ENCODE measurements at places on chromosomes 13 and 19. TPM values are rescaled to one million over a fixed set of nuclear protein-coding genes. Genes with fewer than 3 reads are reported as not detected.

The EPS8L1 gene
- total RNA-seq = 2.9 TPM

The ATP8B3 gene
- 0.20 TPM for total RNA-seq

The TEX26 gene
- total RNA-seq = not detected

The PPP1R12C gene
- 195 TPM for total RNA-seq

The SLITRK6 gene
- total RNA-seq = 0.07 TPM

The C13orf42 gene
- not detected for total RNA-seq

The FCER2 gene
- total RNA-seq = not detected

The ZSCAN4 gene
- total RNA-seq = not detected

DNA sequence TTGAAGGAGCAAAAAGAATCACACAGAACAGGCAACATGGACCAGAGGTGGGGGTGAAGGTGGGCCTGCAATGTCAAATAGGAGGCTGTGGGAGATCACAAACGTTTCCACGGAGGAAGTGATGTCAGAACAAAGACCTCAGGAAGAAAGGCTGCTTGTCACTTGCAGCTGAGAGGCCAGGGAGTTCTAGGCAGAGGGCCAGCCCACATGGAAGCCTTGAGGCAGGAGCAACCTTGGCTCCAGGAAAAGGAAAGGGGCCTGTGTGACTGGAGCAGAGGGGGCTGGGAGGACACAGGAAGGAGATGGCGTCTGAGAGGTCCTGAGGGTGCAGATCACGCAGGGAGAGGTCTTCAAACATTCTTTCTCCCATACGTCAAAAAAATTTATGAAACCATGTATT, 16.3 kb downstream of the ZNF160 start:
- H3K27me3 ChIP-seq = no peaks in the 10 kb centered on the region
- DNase-seq = peak; percentile 81
- peak overlapping the region; percentile 66 for H3K27ac ChIP-seq
- no peak overlapping the region for H3K4me3 ChIP-seq
- H3K36me3 ChIP-seq = peaks cover 29% of the 10 kb centered on the region

- H3K27me3 ChIP-seq = no peaks in the 10 kb centered on the region
- no peaks in the 10 kb centered on the region for H3K4me1 ChIP-seq
- no peak overlapping the region for H3K4me3 ChIP-seq
- DNase-seq = no peak
- no peak overlapping the region for H3K27ac ChIP-seq
- no peaks in the 10 kb centered on the region for H3K36me3 ChIP-seq
Measured at GRCh38 chr13:41212881-41213280, 18.5 kb upstream of the KBTBD7 start.

- no peak for DNase-seq
- H3K36me3 ChIP-seq = no peaks in the 10 kb centered on the region
- no peaks in the 10 kb centered on the region for H3K4me1 ChIP-seq
- H3K27me3 ChIP-seq = no peaks in the 10 kb centered on the region
Measured at GRCh38 chr19:22326219-22326618, 40.0 kb downstream of the ZNF729 start.

DNA sequence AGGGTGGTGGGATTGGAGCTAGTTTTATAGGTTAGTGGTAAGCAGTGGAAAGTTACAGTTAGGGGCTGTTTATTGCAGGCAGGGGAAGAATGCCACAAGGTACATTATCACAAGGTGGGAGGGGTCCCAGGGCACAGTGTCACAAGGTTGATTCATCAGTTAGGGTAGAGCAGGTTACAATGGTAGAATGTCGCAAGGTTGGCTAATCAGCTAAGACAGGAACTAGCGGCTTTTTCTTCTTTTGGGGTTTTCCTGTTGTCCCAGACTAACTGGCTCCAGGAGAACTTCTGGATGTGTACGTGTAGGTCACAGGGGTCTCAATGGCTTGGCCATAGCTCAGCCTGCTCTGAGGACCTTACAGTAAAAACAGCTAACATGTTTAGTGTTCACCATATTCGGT, 1221.1 kb downstream of the SLITRK1 start:
- H3K4me3 ChIP-seq = no peak overlapping the region
- H3K4me1 ChIP-seq = no peaks in the 10 kb centered on the region
- DNase-seq = no peak
- no peaks in the 10 kb centered on the region for H3K36me3 ChIP-seq

DNA sequence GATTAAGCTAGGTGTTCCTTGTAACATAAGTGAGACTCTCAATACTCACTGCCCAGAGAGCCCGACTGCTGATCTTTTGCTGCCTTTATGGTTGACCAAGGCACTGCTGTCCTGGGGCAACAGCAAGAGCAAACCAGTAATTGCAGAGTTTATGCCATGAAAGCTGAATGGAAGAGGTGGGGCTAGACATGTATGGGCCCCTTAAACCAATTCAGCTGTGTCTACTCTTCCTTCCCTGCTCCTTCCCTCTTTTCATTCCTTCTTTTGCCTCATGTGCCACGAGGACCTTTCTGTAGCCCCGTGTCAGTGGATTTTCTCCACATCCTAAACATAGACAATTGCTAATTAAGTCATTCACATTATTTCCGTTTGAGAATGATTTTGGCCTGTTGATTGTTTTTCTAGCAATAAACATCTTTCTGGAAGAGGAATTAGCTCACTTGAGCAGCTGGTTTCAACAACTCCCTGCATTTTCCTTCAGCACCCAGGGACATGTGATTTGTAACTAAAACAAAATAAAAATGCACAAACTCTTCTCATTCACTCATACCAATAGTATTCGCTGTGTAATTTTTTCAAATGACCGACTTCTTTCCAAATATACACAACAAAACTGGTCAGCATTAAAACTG, 40.5 kb downstream of the RAP2A start:
- peaks cover 22% of the 10 kb centered on the region for H3K4me1 ChIP-seq
- DNase-seq = no peak
- H3K4me3 ChIP-seq = no peak overlapping the region
- H3K27ac ChIP-seq = no peak overlapping the region

- peaks cover 5% of the 10 kb centered on the region for H3K36me3 ChIP-seq
- no peak overlapping the region for H3K27ac ChIP-seq
- DNase-seq = no peak
- peak overlapping the region; percentile 76 for H3K4me3 ChIP-seq
- H3K4me1 ChIP-seq = peaks cover 15% of the 10 kb centered on the region
Measured at GRCh38 chr19:51903192-51903591, 1.6 kb downstream of the ZNF649 start.

DNA sequence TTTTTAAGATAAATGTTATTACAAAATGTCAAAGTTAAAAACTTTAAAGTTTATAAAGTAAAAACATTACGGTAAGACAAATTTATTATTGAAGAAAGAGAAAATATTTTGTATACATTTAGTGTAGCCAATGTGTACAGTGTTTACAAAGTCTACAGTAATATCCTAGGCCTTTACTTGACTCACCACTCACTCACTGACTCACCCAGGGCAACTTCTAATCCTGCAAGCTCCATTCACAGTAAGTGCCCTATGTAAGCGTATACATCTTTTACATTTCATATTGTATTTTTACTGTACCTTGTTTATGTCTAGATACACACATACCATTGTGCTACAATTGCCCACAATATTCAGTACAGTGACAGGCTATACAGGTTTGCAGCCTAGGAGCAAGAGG, 448.2 kb downstream of the KCTD12 start:
- no peaks in the 10 kb centered on the region for H3K36me3 ChIP-seq
- no peaks in the 10 kb centered on the region for H3K27me3 ChIP-seq
- H3K4me3 ChIP-seq = no peak overlapping the region
- H3K27ac ChIP-seq = no peak overlapping the region
- DNase-seq = no peak

GRCh38 chr19:49875857-49876421, 1.2 kb downstream of the AKT1S1 start:
- H3K27ac ChIP-seq = peak overlapping the region; percentile 96
- H3K4me1 ChIP-seq = peaks cover 26% of the 10 kb centered on the region
- no peaks in the 10 kb centered on the region for H3K27me3 ChIP-seq
- peak; percentile 69 for DNase-seq

DNA sequence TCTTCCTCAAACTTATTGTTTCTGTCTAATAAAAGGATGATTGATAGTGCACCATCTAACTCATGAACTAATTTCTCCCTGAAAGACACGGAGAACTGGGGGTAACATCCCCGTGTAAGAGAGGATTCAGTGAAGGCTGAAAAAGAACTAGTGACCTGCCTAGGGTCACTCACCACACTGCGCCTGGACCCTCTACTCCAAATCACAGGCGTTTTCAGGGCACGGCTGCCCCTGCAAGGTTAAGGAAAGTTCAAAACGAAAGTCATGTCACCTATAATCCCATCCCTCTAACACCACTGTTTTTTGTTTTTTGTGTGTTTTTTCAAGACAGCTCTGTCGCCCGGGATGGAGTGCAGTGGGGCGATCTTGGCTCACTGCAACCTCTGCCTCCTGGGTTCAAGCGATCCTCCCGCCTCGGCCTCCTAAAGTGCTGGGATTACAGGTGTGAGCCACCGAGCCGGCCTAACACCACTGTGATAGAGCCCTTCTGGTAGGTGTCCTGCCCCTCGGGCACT, 8.7 kb downstream of the URAD start:
- peaks cover 94% of the 10 kb centered on the region for H3K27me3 ChIP-seq
- no peaks in the 10 kb centered on the region for H3K36me3 ChIP-seq
- DNase-seq = no peak
- no peak overlapping the region for H3K4me3 ChIP-seq

DNA sequence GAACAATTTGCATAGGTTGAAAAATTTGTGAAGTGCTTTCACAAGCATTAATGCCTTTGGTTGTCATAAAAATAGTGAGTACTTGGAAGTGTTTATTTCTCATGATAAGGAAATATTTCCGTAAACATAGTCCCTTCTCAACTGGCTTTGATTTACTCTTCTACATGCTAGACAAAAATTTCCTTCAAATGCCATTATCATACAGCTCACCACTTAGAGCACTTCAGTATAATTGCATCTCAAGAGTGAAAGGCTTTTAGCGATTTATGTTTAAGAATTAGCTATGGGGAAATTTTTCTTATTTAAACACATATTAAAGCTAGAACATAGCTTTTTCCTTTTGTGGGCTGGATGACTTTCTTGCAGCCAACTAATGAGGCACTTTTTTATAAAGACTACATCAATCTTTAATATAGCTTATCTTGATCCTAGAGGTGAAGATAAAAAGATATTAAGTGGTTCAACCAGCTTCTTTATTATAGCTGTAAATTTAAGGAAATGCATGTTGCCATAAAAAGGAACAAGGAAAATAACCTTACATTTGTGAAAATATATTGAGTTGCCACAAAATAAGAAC, 656.8 kb downstream of the SLITRK6 start:
- H3K27ac ChIP-seq = no peak overlapping the region
- H3K27me3 ChIP-seq = no peaks in the 10 kb centered on the region
- H3K4me1 ChIP-seq = no peaks in the 10 kb centered on the region
- DNase-seq = no peak
- no peak overlapping the region for H3K4me3 ChIP-seq
- no peaks in the 10 kb centered on the region for H3K36me3 ChIP-seq

GRCh38 chr13:99527301-99527700, 26.0 kb downstream of the TM9SF2 start:
- H3K27ac ChIP-seq = no peak overlapping the region
- H3K4me1 ChIP-seq = no peaks in the 10 kb centered on the region
- peaks cover 61% of the 10 kb centered on the region for H3K36me3 ChIP-seq
- no peaks in the 10 kb centered on the region for H3K27me3 ChIP-seq
- no peak overlapping the region for H3K4me3 ChIP-seq
- DNase-seq = no peak

DNA sequence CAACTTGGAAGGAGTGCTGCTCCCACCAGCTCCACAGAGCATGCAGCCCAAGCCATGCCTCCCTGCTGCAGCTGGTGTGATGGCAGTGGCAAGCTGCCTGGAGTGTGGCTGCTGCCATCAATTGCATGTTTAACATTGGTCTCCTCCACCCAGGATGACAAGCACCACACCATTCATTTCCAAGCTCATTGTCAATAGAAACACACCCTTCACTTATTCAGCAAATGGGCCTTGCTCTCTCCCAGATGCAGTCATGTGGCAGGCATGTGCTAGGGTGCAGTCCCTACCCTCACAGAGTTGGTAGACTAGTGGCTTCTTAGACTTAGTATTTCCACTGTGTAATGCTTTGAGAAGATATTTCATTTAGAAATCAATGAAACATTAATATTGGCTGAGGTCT, 70.8 kb upstream of the FGF14 start:
- H3K27ac ChIP-seq = no peak overlapping the region
- no peaks in the 10 kb centered on the region for H3K27me3 ChIP-seq
- H3K4me1 ChIP-seq = no peaks in the 10 kb centered on the region
- H3K36me3 ChIP-seq = no peaks in the 10 kb centered on the region
- DNase-seq = no peak
- no peak overlapping the region for H3K4me3 ChIP-seq

DNA sequence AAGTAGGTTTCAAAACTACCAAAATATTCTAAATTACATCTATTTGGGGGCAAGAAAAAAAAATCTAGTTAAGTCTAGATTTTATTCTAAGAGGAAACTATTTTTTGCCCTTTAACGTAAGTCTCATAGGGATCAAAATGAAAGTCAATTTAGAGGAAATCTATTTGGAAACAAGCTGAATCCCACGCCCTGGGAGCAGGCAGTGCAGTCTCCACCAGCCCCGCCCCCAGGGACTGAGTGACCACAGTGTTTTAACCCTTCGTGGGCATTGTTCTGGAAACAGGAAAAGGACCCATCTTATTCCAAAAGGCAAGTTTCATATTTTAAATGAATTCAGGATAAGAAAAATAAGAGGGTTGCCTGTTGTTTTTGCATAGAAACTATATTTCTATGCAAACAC, 209.7 kb downstream of the SPRY2 start:
- peak overlapping the region; percentile 33 for H3K4me3 ChIP-seq
- H3K27me3 ChIP-seq = no peaks in the 10 kb centered on the region
- DNase-seq = peak; percentile 92
- H3K36me3 ChIP-seq = no peaks in the 10 kb centered on the region
- peaks cover 30% of the 10 kb centered on the region for H3K4me1 ChIP-seq

GRCh38 chr13:101303521-101303920, 112.8 kb downstream of the NALCN start:
- no peak for DNase-seq
- H3K4me3 ChIP-seq = no peak overlapping the region
- no peaks in the 10 kb centered on the region for H3K36me3 ChIP-seq
- H3K27ac ChIP-seq = no peak overlapping the region
- no peaks in the 10 kb centered on the region for H3K4me1 ChIP-seq

DNA sequence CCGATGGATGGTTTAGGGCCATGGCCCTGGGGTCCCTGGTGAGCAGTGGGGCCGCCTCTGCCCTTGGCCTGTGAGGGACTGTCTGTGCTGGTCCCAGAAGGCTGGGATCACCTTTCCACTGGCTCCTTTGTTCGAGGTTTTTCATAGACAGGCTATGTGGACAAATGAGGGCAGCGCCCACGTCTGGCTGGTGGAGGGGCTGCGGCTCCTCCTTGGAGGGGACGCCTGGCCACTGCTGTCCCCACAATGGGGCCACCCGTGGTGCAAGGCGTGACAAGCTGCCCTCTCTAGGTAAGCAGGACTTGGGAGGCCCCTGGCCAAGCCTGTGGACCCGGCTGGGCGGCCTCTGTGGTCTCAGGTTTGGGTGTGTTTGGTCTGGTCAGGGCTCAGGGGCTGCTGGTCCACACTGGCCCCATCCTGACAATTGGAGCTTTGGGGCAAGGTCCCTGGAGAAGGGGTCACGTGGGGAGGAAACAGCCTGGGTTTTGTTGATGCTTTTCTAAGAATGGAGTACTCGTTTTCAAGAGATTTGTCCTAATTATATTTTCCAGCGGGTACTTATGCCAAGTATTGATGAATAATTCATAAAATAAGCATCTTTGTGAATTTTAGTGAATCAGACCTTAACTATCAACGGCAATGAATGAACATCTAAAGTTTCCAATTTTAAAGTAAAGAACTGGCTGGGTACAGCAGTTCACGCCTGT, 33.3 kb downstream of the MCF2L start:
- H3K27me3 ChIP-seq = peaks cover 13% of the 10 kb centered on the region
- H3K4me3 ChIP-seq = peak overlapping the region; percentile 44
- peaks cover 11% of the 10 kb centered on the region for H3K36me3 ChIP-seq
- peaks cover 42% of the 10 kb centered on the region for H3K4me1 ChIP-seq
- no peak overlapping the region for H3K27ac ChIP-seq
- no peak for DNase-seq
